ENCODE measurements at places on chromosomes 2 and 18. TPM values are rescaled to one million over a fixed set of nuclear protein-coding genes. Genes with fewer than 3 reads are reported as not detected.
A peak's percentile ranks its signal among the peaks of the same experiment; 100 is the strongest.

Gene PLEKHM3
- total RNA-seq, result 15.1 TPM

GRCh38 chr2:36919041-36919837, 47.1 kb downstream of the STRN start:
- H3K27me3 ChIP-seq, result no peaks in the 10 kb centered on the region
- H3K27ac ChIP-seq, result no peak overlapping the region
- DNase-seq, result no peak
- no peaks in the 10 kb centered on the region for H3K4me1 ChIP-seq

- H3K4me3 ChIP-seq, result no peak overlapping the region
- H3K27me3 ChIP-seq, result no peaks in the 10 kb centered on the region
Measured at GRCh38 chr18:39019989-39020388, 1454.4 kb upstream of the CELF4 start.

Gene ANKRD29
- not detected for total RNA-seq

- H3K27ac ChIP-seq, result no peak overlapping the region
- no peak overlapping the region for H3K4me3 ChIP-seq
- no peak for DNase-seq
Measured at GRCh38 chr2:73295751-73296400, 2.5 kb upstream of the EGR4 start.

- no peak for DNase-seq
- no peaks in the 10 kb centered on the region for H3K36me3 ChIP-seq
- no peaks in the 10 kb centered on the region for H3K27me3 ChIP-seq
- no peak overlapping the region for H3K27ac ChIP-seq
- no peak overlapping the region for H3K4me3 ChIP-seq
- no peaks in the 10 kb centered on the region for H3K4me1 ChIP-seq
Measured at GRCh38 chr2:52934920-52935640, 832.5 kb upstream of the CHAC2 start.

Gene HRH4
- total RNA-seq, result 0.39 TPM

Gene CACNB4
- 0.30 TPM for total RNA-seq

DNA sequence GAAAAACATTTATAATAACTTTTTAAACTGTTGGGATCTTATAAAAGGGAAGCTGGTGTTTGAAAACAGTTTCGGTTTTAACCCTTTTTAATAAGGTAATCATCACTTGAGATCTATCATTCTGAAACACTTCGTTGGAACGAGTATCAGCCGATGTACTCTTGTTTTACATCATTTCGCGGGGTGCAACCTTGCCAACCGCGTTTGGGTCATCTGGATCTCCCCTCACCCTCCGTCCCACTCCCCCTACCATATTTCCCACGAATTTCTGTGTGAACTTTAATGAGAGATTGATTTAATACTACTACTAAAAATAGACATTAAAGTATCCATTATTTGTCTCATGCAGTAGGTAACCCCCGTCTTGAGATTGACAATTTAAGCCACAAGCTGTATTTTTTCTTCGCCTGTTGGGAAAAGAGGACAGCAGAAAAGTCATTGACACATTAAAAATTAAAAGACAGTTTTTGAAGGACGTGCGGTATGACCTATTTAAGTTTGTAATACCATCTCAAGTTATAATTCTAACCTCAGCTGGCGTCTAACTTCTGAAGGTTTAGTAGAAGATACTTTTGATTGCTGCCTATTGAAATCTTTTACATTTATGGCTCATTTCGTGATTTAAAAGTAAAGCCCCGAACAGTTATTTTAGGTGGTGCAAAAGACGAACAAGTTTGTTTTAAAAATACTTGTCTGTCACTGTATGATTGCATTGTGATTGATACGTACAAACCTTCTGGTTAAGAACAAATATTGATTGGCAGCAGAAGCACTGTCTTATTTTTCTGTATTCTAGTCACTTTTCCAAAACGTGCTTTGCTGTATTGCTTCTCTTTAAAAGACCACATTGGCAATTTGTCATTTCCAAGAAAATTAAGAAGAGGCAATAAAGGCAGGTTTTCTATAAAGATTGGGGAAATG, 1.5 kb downstream of the CREB1 start:
- peak overlapping the region; percentile 100 for H3K4me3 ChIP-seq
- H3K4me1 ChIP-seq, result peaks cover 70% of the 10 kb centered on the region
- no peaks in the 10 kb centered on the region for H3K27me3 ChIP-seq
- H3K27ac ChIP-seq, result peak overlapping the region; percentile 100

DNA sequence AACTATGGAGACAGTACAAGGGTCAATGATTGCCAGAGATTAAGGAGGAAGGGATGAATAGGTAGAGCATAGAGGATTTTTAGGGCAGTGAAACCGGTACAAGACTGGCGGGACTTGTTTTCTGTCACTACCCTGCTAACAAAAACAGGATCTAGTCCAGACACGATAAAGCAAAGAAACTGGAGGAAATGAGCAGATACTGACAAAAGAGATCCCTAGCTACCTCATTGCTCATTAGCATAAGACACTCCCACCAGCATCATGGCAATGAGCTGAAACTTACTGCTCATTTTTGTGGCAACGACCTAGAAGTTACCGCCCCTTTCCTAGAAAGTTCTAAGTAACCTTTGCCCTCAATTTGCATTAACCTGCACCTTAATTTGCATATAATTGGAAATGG, 131.2 kb downstream of the ETAA1 start:
- no peaks in the 10 kb centered on the region for H3K36me3 ChIP-seq
- no peak for DNase-seq
- H3K27me3 ChIP-seq, result no peaks in the 10 kb centered on the region
- H3K27ac ChIP-seq, result no peak overlapping the region
- H3K4me1 ChIP-seq, result no peaks in the 10 kb centered on the region

Gene SH3BP4
- 0.37 TPM for total RNA-seq

DNA sequence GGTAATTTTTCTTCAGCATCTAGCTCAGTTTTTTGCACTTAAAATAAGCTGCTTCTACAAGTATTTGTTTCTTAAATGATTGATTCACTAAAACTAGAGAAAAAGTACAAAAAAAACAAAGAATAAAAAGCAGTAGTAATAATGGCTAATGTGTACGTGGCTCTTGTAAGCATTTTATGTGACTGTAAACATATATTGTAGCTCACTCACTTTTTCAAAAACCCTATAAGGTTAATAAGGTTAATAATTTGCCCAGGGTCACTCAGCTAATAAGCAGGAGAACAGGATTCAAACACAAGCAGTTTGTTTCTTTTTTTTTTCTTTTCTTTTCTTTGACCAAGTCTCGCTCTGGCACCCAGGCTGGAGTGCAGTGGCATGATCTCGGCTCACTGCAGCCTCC, 67.5 kb downstream of the RMDN2 start:
- H3K27me3 ChIP-seq, result no peaks in the 10 kb centered on the region
- no peaks in the 10 kb centered on the region for H3K4me1 ChIP-seq
- no peak overlapping the region for H3K27ac ChIP-seq

Gene SIX2
- not detected for total RNA-seq

Gene ALLC
- not detected for total RNA-seq

Gene IL1B
- 1.3 TPM for total RNA-seq

Gene AQP12B
- not detected for total RNA-seq

DNA sequence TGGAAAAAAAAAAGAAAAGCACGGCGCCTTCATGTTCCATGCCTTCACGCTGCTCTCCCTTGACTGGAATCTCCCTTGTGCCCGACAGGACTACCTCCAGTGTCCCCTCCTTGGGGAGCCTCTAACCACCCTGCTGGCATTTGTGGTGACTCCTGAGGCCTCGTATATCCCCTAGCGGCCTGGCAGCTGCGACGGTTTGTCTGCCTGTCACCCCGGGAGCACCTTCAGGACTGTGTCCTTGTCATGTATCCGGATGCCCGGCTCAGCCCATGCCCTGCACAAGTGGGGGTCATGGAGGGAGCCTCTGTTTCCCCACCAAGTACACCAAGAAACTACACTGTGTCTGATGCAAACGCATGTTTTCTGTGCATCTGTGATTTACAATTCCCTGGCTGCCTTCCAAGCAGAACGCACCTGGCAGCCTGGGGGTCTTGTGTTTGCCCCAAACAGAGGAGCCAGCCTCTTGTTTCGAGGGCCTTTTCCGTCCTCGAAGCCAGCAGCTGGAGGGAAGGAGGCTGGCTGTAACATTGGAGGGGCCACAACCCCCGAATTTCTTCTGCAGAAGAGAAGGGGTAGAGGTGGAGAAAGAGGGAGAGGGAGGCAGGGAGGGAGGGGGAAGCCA, 18.9 kb downstream of the TWIST2 start:
- no peaks in the 10 kb centered on the region for H3K27me3 ChIP-seq
- H3K4me1 ChIP-seq, result no peaks in the 10 kb centered on the region
- H3K4me3 ChIP-seq, result no peak overlapping the region

Gene C1D
- 22.8 TPM for total RNA-seq

Gene DCTN1
- total RNA-seq, result 83.5 TPM

GRCh38 chr2:15825276-15825980, 114.9 kb upstream of the MYCN start:
- no peaks in the 10 kb centered on the region for H3K4me1 ChIP-seq
- no peak overlapping the region for H3K4me3 ChIP-seq
- H3K27ac ChIP-seq, result no peak overlapping the region
- no peaks in the 10 kb centered on the region for H3K36me3 ChIP-seq
- no peak for DNase-seq
- no peaks in the 10 kb centered on the region for H3K27me3 ChIP-seq

DNA sequence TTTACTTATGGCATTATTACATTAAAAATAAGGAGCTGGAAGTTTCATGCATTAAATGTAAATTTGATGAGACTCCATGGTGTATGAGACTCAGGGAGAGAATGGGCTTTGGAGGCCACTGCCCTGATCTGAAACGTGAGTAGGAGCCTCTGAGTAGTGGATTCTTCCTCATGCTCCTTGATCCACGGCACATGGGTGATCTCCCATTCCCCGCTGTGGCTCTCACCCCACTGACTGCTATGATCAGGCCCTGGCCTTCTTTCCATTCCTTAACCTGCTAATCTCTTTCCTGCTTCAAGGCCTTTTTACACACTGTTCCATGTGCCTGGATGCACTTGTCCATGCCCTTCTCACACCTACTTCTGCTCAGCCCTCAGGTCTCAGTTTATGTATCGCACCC, 68.4 kb downstream of the SMAD7 start:
- no peaks in the 10 kb centered on the region for H3K4me1 ChIP-seq
- H3K36me3 ChIP-seq, result no peaks in the 10 kb centered on the region
- H3K27me3 ChIP-seq, result no peaks in the 10 kb centered on the region
- no peak overlapping the region for H3K4me3 ChIP-seq

DNA sequence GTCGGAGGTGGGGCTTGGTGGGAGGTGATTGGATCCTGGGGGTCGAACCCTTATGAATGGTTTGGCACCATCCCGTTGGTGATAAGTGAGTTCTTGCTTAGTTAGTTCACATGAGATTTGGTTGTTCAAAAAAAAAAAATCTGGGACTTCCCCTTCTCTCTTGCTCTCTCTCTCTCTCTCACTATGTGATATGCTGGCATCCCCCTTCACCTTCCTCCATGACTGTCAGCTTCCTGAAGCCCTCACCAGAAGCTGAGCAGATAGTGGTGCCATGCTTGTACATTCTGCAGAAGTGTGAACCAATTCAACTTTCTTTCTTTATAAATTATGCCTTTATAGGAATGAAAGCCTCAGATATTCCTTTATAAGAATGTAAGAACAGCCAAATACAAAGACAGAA, 269.7 kb upstream of the APCDD1 start:
- no peak overlapping the region for H3K27ac ChIP-seq
- no peak for DNase-seq
- H3K36me3 ChIP-seq, result no peaks in the 10 kb centered on the region
- no peak overlapping the region for H3K4me3 ChIP-seq
- H3K4me1 ChIP-seq, result no peaks in the 10 kb centered on the region
- H3K27me3 ChIP-seq, result no peaks in the 10 kb centered on the region

Gene ZBTB14
- total RNA-seq, result 17.8 TPM

GRCh38 chr2:173969886-173970285, 4.7 kb upstream of the SP3 start:
- DNase-seq, result no peak
- no peak overlapping the region for H3K4me3 ChIP-seq
- no peaks in the 10 kb centered on the region for H3K36me3 ChIP-seq
- H3K27ac ChIP-seq, result no peak overlapping the region

DNA sequence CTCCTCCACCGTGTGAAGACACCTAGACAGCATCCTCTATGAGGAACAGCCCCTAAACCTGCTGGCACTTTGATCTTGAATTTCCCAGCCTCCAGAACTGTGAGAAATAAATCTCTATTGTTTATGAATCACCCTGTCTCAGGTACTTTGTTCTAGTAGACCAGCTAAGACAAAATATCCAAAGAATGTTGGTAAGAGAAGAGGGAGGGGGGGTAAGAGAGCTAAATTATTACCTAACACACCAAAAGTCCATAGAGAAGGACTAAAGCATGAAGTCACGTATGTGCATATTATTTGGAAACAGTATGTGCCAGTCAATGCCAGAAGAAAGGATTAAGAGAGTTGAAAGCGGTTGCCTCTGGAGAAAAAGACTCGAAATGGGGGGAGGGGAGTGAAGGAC, 211.0 kb downstream of the SP3 start:
- H3K27ac ChIP-seq, result no peak overlapping the region
- DNase-seq, result no peak
- H3K4me3 ChIP-seq, result no peak overlapping the region
- H3K4me1 ChIP-seq, result no peaks in the 10 kb centered on the region
- H3K36me3 ChIP-seq, result no peaks in the 10 kb centered on the region

GRCh38 chr18:44799382-44799906, 118.8 kb downstream of the SETBP1 start:
- no peak for DNase-seq
- H3K36me3 ChIP-seq, result no peaks in the 10 kb centered on the region
- no peak overlapping the region for H3K27ac ChIP-seq
- no peak overlapping the region for H3K4me3 ChIP-seq

DNA sequence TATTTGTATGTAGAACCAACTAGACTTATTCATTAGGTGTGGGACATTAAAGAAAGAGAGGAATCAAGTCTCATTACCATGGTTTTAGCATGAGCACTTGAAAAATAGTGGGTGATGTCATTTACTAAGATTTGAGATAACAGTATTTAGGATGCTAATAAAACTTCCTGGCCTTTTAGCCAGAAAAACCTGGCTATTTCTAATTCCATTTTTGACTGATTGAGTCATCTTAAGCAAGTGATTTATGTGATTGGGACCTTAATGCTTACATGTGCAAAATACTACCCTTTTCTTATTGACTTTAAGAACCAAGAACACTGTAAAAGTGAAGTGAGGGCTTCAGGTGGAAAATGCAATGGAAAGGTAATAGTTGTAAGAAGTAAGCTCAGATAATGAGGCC, 196.8 kb upstream of the SESTD1 start:
- no peak for DNase-seq
- no peaks in the 10 kb centered on the region for H3K4me1 ChIP-seq
- H3K27ac ChIP-seq, result no peak overlapping the region
- no peaks in the 10 kb centered on the region for H3K27me3 ChIP-seq

- no peak overlapping the region for H3K27ac ChIP-seq
- no peaks in the 10 kb centered on the region for H3K36me3 ChIP-seq
- H3K4me1 ChIP-seq, result no peaks in the 10 kb centered on the region
- H3K4me3 ChIP-seq, result no peak overlapping the region
Measured at GRCh38 chr2:226622484-226622883, 177.1 kb downstream of the IRS1 start.

DNA sequence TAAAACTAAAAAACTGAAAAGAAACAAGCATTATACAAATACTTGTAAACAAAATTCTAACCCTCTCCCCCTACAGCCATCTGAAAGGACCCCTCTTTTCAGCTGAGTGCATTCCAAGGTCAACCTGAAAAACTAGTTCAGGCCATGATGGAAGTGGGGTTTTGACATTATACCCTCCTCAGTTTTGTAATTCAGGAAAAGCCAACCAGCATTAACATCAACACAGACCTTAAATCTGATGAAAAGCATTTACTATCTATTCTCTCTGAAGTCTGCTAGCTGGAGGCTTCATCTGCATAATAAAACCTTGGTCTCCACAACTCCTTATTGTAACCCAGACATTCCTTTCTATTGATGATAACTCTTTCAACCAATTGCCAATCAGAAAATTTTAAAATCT, 302.2 kb downstream of the CNTNAP5 start:
- no peak overlapping the region for H3K27ac ChIP-seq
- no peaks in the 10 kb centered on the region for H3K27me3 ChIP-seq
- H3K4me1 ChIP-seq, result no peaks in the 10 kb centered on the region

GRCh38 chr18:53503914-53504441, 720.5 kb downstream of the MBD2 start:
- no peak overlapping the region for H3K4me3 ChIP-seq
- H3K36me3 ChIP-seq, result no peaks in the 10 kb centered on the region
- no peaks in the 10 kb centered on the region for H3K4me1 ChIP-seq

Gene FBXO36
- total RNA-seq, result 1.0 TPM

All from CD4-positive, CD25-positive, alpha-beta regulatory T cell (primary cell).